CD4-positive, alpha-beta T cell treated with Interleukin-2 at 100 ng/mL for 4 hours (primary cell): ENCODE measurements at places on chromosomes 4 and X.

- DNase-seq = no peak
These were observed 146.9 kb upstream of the FGF13 start for GRCh38 chrX:138858438-138858837.

GRCh38 chr4:2040391-2041238 lies 18.5 kb upstream of the NAT8L start:
- no peak for DNase-seq

GRCh38 chrX:71253253-71254091 lies 468 bp downstream of the ZMYM3 start:
- peak; percentile 36 for DNase-seq

- DNase-seq = no peak
These were observed 138.9 kb upstream of the LNX1 start for GRCh38 chr4:53730031-53730805.

GRCh38 chr4:138796761-138797160 lies 218.8 kb upstream of the NOCT start:
- DNase-seq = no peak

GRCh38 chr4:3066836-3067400 lies 7.4 kb downstream of the HTT-AS start:
- no peak for DNase-seq

- no peak for DNase-seq
These were observed 37.4 kb downstream of the PAQR3 start for GRCh38 chr4:78901882-78902281.

GRCh38 chrX:38699121-38699520 lies 102.1 kb upstream of the MID1IP1 start:
- DNase-seq = no peak

DNA sequence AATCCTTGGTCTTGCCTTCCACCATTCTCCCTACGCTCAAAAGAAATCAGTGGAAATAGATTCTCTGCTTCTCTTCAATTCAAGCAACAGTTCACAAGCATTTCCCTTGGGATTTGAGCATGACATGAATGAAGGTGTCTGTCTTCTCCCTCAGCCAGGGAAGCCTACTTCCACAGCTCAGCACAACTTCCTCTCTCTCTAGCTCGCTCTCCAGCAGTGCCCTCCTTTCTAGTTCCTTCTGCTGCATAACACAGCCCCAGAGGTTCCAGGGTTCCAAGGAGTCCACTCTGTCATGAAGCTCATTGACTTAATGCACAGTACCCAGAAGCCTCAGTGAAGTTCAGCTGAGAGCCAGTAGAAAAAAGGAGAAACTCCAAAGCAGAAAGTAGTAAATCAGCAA lies 81.3 kb downstream of the PLS3 start:
- no peak for DNase-seq

- DNase-seq = no peak
These were observed 4.6 kb downstream of the P2RY4 start for GRCh38 chrX:70255452-70255851.

DNA sequence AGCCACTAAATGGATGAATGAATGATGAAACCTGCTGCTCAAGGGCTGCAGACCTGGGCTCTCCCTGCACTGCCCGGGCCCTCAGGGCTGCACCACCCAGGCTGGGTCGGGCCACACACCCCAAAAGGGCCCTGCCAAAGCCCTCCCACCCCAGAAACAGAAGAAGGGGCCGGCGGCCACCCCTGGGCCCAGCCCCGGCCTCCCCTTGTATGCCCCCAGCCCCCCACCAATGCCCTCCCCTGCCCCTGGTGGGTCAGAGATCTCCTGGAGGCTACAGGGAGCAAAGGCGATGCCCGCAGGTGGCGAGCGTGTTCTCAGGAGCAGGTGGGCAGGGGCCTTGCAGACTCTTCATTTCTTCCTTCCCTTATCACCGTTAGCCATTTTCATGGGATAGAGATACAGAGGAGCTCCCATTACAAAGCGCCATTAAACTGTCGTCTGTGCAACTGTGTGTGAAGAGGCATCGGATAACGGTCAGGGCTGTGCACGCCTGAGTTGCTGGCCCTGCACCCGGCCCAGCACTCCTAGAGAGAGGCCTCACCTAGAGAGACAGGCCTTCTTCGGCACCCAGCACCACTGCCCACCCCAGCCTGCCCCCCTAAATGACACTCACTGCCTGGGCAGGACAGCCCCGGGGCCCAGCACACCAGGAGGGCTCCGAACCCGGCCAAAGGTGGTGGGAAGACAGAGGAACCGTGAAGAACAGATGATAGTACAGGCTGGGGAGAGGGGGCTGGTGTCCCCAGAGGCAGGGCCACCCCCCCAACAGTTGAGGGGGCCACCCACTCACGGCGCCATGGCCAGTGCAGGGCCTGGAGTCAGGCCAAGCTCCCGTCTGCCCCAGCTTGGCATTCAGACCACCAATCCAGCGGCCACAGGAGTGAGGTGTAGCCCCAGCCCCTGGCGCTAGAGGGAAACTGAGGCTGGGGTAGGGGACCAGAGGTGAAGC lies 133.7 kb downstream of the FAM53A start:
- DNase-seq = no peak

DNA sequence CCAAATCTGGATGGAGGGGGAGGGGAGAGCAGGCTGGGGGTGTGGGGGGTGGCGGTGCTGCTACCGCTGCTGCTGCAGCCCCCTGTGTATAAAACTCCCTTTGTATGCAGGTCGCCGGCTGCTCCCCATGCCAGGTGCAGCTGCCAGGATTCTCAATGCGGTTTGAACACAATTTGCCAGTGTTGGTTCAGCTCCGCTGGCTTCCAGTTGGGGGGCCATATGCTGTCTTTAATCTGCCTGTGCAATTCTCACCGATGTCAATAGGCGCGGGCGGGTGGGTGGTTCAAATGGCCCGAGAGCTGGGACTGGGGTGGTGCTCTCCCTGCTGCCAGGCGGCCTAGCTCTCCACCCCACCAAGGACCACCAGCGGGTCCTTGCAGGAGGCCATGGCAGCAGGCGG lies 257.6 kb downstream of the BCOR start:
- DNase-seq = no peak

DNA sequence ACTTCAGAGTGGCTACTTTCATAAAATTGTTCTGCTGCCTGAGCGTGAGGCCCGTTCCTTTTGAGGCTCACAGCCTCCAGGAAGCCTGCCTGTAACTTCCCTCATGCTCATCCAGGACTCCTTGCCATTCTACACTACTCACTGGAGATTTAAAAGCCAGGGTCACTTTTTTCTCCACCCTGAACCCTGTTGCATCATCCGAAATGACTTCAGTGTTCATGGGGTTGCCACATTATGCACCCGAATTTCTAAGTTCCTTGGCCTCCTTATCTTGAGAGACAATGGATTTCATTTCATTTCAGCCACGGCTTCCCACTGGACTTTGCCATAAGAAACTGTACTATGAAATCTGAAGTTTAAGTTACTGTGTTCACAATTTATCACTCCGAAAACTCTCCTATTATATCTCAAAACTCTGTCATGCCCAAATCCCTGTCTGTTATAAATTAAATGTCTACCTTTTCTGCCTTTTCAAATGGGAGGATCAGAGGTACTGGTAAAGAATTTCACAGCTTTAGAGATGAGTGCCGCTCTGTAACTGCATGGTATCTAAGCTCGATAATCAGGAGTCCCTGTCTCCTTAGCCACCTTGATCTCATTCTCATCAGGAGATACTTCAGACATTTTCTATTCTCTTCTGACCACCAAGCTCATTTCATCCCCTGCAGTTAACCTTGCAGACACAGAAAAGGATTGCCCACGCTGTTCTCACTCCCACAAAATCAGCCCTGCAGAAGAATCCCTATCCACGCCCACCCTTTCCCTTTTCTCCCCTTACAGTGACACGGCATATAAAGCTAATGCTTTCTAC lies 59.9 kb downstream of the TRIML1 start:
- no peak for DNase-seq

DNA sequence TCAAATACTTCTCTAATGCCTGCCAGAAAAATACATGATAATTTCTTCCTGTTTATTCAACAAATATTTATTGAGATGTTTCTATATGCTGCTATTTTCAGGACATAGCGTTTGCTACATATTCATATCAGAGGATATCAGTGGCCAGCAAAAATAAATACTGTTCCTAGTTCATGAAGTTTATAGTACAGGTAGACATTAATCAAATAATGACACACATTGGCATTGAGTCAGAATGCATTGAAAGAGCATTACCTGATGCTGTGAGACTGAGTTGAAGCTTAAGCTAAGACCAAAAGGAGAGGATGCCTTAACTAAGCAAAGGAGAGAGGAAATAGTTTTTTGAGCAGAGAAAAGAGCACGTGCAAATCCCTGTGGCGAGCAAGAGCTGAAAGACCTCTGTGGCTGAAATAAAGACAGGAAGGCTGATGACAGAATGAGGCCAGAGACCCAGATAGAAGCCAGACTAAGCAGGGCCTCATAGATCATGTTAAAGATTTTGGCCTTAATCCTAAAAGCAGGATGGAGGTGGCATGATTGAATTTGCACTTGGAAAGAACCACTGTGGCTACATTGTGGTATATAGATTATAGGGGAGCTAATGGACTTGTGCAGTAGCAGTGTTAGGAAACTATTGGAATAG lies 36.2 kb downstream of the FAM241A start:
- DNase-seq = no peak

- DNase-seq = no peak
These were observed 120.2 kb downstream of the FAM53A start for GRCh38 chr4:1563768-1564485.

- no peak for DNase-seq
These were observed 111.7 kb downstream of the TENM3 start for GRCh38 chr4:182354867-182355266.

DNA sequence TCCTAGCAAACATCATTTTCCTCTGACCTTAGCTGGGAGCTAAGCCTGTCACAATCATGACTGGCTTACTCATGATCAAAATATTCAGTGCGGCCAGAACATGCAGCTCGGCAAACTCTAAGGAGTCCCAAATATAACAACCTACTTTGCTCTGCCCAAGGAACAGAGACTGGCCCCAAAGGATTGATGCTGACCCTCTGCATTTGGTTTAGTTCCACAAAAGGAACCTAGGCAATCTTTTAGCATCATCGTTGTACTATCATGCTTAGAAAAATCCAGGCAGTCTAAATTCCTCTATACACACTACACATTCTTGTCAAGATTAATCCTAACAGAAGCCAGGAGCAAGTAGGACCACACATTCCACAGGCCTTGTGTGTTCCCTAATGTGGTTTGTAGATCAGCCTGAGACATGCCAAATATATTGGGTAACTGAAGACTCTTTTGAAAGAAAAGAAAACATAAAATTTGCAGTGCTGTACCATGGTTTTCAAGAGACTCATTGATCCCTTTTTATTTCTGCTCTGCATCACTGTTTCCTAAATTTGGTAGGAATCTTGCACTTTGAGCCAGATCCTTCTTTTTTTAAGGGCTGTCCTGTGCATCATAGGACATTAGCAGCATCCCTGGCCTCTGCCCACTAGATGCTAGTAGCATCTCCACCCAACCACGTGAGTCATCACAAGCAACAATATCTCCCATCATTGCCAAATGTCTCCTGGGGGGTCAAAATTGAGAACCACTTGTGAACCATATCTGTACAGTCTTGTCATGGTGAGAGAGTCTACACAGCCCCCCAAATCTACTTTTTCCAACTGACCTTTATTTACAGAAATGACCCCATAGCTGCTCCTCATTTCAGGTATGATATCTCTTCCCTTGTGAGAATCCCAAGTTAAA lies 17.6 kb upstream of the CC2D2A start:
- DNase-seq = no peak
